ENCODE measurements at places on chromosomes 3 and 15. TPM values are rescaled to one million over a fixed set of nuclear protein-coding genes. Genes with fewer than 3 reads are reported as not detected.

- no peak for DNase-seq
These were observed 45.6 kb downstream of the ABTB1 start for GRCh38 chr3:127718245-127718915.

GRCh38 chr15:40764629-40765103 lies 798 bp downstream of the GCHFR start:
- DNase-seq, result no peak

DNA sequence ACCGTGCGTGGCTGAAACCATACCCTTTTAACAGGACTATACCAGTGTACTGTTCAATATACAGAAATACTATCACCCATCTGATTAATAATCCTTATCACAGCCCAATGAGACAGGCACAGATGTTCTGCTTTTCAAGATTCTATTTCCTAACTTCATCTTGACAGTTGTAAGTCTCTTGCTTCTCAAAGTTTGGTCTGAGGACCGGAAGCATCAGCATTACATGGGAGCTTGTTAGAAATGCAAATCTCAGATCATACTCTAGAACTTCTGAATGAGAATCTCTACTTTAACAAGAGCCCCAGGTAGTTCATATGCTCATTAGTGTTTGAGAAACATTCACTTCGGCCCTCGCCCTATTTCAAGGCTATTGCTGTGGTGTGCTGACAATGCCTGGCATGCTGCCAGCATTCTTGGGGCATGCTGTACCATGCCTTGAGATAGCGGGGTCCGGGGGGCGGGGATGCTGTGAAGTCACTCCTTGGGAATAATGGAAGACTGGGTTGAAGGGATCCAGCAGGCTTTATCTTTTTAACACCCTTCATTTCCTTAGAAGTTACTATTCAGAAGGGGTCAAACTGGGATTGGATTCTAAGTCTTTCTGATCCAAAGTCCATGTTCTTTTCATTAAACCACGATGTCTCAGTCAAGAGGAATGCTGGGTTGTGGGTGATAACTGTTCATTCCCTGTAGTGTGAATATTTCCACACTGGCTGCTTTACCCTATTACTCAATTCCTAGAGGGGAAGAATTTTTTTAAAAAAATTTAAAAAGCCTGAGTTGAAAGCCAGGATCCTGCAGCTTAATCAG lies 194.7 kb downstream of the LPP start:
- DNase-seq, result peak; percentile 70

DNA sequence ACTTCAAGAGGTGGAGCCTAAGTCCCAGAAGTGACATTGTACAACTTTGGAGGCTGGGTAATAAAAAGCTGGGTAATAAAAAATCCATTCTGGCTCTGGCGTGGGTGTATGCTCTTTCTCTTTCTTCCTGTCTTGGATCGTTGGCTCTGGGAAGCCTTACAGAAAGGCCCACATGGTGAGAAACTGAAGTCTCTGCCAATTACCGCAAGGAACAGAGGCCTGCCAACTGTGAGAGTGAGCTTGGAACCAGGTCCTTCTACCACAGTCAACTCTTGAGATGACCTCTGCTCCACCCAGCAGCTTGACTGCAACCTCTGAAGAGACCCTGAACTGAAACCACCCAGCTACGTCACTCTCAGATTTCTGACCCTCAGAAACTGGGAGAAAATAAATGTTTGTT lies 51.0 kb downstream of the NR2F2 start:
- no peak for DNase-seq

The ZNF385D gene
- 28.5 TPM for total RNA-seq

The CATSPER2 gene
- 17.2 TPM for total RNA-seq

The PRC1 gene
- 7.8 TPM for total RNA-seq

The SLC12A8 gene
- total RNA-seq, result 6.1 TPM

The LRRIQ4 gene
- total RNA-seq, result not detected
